ENCODE measurements at places on chromosomes 16 and 17.
A peak's percentile ranks its signal among the peaks of the same experiment; 100 is the strongest.

- peak; percentile 17 for DNase-seq
Observed at GRCh38 chr17:81294512-81295030, 536 bp downstream of the SLC38A10 start.

DNA sequence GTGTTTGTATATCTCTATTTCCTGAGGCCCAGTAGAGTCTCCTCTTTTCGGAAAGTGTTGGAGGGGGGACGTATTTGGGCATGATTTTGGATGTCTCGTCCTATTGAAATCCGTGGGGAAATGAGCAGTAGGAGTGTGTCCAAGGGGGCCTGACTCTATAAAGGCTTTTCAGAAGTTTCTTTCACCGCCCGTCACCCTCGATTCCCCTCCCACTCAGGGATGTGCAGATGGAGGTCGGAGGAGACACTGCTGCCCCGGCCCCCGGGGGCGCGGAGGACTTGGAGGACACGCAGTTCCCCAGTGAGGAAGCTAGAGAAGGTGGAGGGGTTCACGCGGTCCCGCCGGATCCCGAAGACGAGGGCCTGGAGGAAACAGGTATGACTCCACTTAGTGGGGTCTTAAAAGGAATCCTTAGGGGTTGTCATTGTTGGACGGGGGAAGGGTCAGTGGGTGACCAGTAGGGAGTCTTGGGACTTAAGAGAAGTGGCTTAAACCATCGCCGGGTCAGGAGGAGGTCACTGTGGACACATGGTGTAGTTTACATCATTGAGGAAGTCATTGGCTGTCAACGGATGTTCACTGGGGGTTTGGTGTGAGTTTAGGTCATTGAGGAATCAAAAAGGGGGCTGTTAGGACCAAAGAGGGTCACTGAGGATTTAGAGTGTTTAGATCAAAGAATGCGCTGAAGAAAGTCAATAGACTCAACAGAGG is 424 bp downstream of the MON1B start:
- no peak for DNase-seq

DNA sequence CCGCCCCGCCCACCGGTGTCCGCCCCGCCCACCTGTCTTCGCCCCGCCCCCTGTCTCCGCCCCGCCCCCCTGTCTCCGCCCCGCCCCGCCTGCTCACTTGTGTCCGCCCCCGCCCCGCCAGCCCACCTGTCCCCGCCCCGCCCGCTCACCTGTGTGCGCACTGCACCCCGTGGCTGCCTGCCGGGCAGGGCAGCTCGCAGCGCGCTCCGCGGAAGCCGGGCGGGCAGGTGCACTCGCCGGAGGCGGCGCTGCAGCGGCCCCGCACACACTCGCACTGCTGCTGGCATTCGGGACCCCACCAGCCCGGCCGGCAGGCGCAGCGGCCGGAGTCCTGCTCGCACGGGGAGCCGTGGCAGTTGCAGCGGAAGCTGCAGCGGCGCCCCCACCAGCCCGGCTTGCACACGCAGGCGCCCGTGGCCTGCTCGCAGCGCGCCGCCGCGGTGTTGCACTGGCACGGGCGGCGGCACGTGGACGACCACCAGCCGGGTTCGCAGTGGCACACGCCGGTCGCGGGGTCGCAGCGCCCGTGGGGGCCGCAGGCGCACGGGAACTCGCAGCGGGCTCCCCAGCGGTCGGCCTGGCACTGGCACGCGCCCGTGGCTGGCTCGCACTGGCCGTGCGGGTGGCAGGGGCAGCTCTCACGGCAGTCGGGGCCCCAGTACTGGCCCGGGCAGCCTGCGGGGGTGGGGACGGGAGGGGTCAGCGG is 2.1 kb downstream of the SCARF1 start:
- DNase-seq: peak; percentile 54

DNA sequence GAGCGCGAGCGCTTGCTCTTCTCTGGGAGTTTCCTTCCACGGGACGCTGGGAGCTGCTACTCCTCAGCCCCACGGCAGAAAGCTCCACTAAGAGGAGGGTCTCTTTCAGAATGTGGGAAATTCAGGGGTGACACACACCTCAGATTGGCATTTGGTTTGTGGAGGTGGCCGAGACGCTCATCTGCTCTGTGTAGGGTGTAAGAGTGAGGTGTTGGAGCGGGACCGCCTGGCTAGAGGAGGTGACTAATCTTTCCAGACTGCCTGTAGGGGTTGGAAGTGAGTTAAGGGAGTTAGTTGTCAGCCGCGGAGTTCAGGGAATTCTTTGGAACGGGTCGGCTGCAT is 735 bp downstream of the PSMD11 start:
- DNase-seq: no peak

DNA sequence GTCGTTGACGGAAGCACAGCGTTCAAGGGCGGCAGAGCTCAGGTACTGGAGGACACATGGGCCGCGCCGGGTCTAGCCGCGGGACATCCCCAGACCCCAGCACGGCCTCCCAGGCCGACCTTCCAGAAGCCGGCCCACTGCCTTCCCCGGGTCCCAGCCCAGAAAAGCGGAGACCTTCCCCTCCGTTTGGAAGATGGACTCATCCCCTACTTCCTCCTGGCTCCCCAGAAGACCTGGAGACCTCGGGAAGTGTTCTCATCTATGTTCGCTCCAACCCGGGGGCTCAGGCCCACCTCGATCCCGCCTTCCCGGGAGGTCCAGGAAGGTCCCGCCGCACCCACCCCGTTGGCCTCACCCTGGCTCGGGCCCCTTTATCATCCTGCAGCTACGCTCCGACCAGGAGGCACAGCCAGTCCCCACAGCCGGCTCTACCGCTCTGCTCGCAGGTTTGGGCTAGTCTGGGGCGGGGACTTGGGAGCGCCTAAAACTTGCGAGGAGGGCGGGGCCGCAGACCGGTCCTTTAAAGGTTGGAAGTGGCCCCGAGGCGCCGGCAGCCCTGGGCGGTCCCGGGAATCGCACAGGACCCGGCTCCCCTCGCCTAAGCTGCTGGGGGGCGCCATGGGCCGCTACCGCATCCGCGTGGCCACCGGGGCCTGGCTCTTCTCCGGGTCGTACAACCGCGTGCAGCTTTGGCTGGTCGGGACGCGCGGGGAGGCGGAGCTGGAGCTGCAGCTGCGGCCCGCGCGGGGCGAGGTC is at the start of gene ALOX12:
Gene ALOX12 (plus strand): TSS at position 550 of the 756 bp plus-strand sequence. CDS start 69 bp downstream, at position 619.
- DNase-seq: no peak

- no peak for DNase-seq
Observed at GRCh38 chr17:9256751-9257629, 235.7 kb downstream of the NTN1 start.

DNA sequence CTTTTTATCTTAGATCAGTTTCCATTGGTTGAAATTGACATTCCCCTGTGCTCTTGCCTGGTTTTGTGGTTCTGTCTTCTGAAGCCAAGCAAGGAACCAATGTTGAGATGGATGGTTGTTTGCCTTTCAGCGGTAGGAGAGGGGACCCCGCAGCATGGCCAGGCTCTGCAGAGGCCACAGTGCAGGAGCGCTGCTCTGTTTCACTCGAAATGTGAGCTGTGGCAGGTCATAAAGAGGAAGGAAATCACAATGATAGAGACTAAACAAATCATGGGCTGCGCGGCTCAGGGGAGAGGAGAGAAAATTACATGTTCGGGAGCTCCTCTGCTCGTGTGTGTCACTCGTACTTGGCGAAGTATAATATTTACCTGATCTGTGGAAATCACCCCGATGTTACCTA is 148.2 kb downstream of the SNX29 start:
- DNase-seq: no peak

DNA sequence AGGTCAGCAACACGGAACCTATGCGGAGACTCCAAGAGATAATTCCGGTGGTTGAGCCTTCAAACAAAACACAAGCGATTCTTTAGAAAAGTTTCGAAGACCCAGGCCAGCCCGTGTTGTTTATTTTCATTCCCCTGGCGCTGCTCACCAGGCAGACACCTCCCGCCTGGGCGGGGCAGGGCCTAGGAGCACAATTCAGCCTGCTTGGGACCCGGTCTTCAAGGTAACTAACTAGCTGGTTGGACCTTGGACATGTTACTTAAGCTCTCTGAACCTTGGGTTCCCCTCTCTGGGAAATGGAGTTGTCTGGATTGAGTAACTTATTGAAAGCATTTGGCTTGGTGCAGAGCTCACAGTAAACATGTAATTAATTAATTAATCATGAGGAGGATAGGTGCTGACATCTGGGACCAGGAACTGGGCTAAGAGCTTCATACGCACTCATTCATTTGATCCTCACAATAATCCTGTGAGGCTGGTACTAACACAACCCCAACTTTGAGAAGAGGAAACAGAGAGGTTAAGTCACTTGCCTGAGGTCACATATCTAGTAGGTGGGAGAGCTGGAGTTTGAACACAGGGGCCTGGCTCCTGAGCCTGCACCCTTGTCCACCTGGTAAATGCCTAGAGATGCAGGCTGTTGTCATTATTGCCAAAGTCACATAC is 125.3 kb upstream of the SMURF2 start:
- no peak for DNase-seq

DNA sequence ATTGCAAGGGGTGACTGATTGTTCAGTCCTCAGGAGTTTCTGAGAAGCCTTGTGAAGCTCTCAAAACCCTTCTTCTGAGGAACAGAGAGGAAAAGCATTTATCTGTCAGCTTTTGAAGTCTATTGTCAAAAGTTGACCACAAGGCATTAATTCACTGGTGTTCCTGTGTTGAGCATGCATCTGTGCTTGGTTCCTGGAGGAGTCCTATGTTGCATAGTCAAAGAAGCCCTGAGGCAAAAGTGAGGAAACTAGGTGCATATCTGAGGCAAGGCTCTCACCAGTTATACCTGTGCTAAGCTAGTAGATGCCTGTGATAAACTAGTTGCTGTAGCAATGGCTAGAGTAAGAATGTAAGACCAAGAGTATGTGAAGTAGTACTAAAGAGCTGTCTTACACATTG is 1.8 kb upstream of the HEATR6 start:
- no peak for DNase-seq

DNA sequence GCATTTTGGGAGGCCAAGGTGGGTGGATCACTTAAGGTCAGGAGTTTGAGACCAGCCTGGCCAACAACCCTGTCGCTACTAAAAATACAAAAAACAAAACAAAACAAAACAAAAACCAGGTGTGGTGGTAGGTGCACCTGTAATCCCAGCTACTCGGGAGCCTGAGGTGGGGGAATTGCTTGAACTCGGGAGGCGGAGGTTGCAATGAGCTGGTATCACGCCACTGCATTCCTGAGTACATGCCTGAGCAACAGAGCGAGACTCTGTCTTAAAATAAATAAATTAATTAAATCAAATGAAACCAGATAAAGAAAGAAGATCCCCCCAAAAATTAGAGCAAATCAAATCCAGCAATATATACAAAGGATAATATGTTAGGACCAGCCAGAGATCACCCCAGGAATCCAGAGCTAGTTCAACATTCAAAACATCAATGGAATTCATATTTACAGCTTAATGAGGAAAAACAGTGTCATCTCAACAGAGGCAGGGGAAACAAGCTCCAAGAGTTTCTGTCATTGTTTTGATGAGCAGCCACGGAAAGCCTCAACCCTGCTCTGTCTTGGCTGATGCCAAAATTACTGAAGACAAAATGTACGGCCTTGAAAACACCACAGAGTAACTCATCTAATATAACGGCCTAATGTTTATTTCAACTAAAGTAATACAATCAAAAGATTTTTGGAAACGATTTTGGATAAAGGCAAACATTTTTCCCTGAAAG is 3.7 kb downstream of the PEMT start:
- DNase-seq: no peak

DNA sequence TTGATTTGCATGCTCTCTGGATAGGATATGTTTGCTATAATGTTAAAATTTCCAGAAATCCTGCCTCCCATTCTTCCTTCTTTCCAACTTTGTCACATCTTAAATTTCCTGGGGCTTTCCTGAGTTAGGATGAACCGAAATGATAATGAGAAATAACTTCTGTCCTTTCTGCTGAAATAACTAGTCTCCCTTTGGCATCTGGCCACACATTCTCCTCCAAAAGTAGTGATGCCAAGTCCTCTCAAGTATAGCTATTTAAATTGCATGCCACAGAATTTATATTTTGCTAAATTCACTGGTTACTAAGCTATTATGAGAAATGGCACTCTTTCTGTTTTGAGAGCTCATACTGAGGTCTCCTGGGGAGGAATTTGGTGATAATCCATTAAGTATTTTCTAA is 30.6 kb downstream of the FAM20A start:
- no peak for DNase-seq

DNA sequence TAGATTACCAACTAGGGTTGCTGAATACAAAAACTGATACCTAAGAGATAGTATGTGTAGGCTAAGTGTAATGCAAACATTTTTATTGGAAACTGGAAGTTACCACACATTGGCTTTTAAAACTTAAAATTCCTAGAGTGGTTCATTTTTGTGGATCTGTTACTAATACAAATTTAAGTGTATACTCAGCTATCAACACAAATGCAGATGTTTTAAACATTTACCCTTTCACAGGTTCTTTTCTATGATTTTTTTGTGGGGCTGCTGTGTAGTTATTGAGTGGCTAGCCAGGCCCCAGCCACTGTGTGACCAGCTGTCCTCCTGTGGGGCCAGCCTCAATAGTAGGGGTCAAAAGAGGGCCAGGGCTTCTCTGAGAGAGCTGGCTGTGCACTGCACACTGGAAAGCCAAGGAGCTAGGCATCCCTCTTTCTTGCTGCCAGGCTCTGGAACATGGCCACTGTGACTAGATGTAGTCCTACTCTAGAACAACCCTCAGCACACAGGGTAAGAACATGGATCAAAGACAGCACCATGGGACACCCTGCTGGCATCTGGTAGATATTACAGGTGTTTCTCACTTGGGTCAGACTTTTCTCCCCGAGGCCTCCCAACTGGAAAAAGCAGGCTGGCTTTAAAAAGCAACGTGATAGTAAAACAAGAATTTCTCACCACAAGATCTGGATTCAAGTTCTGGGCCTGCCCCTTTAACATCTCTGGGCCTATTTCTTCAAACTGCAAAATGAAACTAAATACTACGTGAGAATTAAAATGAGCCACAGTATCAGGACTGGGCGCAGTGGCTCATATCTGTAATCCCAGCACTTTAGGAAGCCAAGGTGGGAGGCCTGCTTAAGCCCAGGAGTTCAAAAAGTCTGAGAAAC is 7.3 kb upstream of the VEZF1 start:
- DNase-seq: peak; percentile 24

DNA sequence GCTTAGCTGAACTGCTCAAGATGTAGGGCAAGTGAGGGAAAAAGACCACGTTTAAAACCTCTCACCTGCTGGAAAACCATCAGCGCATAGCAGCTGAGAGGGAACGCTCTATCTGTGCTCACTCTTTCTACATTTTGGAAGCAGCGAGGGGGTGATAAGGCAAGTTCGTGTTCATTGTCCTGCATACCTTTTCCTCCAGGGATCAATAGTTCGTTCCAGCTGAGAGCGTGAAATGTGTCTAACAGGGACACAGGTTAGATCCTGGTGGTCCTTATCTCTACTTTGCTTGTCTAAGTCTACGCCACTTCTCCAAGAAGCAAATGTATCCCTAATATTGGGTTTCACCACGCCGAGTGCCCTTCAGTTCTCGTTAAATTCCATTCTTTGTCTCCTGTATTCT is 183.5 kb upstream of the ZFHX3 start:
- no peak for DNase-seq

DNA sequence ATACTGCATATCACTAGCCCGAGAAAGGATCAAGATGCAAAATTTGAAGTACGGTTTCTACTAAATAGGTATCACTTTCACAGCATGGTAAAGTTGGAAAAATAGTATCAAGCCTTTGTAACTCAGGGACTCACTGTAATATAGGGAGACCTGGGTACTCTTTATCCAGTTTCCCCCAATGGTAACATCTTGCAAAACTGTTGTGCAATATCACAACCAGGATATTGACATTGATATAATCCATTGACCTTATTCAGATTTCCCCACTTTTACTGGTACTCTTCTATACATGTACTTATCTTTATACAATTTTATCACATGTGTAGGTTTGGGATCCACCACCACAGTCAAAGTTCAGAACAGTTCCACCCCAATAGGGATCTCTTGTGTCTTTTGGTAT is 20.4 kb upstream of the GINS3 start:
- DNase-seq: no peak

- DNase-seq: no peak
Observed at GRCh38 chr16:63365649-63366304, 1329.5 kb upstream of the CDH8 start.

Data from stimulated activated naive CD4-positive, alpha-beta T cell (primary cell).